Right renal pelvis (tissue), 4 donors: ENCODE measurements at places on chromosomes 11 and 22.

GRCh38 chr11:78417175-78417887 is at the start of gene GAB2:
Gene GAB2 (minus strand): TSS chr11:78417820. CDS start chr11:78417720, 100 bp downstream.
- no peak for DNase-seq

DNA sequence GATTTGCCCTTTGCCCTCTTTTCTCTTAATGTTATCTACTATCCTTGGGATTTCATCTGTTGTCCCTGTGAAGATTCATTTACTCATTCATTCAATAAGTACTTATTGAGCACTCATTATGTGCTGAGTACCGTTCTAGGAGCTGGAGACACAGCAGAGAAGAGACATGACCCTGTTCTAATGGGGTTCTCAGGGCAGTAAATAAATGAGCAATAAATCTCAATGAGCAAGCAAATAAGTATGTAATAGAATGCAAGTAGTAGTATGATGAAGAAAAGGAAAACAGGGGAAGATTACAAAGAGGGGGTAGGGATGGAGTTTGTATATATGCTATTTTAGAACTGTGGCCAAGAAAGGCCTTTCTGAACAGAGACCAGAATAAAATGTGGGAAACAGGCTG is 34.2 kb upstream of the NRIP3 start:
- DNase-seq, result no peak

DNA sequence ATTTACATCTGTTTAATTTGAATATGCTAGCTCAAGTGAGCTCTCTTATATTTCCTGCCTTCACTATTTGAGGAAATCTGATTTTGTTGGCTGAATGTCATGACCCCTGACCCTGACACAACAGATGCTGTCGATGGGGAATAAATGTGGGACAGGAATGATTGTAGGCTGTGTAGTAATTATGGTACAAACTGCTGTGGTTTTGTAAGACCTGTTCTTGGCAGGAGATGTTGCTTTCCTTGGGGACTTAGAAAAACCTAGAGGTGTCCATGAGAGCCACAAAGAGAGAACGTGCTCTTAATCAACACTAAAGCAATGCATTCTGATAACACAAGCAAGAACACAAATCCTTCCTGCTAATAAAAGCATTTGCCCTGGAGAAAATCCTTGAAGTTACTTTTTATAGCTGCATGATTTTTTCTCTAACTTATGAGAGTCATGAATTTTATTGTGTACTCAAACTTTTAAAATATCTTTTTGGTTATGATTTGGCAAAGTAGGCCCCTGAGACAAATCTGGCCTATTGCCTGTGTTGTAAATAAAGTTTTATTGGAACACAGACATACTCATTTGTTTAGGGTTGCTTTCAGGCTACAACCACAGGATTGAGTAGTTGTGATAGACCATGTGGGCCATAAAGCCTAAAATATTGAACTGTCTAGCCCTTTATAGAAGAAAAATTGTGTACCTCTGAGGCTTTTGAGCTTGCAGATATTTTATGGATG is 90.2 kb downstream of the DDX10 start:
- DNase-seq, result no peak

- no peak for DNase-seq
Measured at GRCh38 chr11:86670181-86670580, 2.2 kb downstream of the ME3 start.

- no peak for DNase-seq
Measured at GRCh38 chr22:22728382-22728781, 84.0 kb downstream of the GGTLC2 start.

GRCh38 chr11:28961726-28962125 is 853.5 kb downstream of the METTL15 start:
- no peak for DNase-seq

GRCh38 chr11:35420371-35420770 is 1.0 kb upstream of the SLC1A2 start:
- DNase-seq, result no peak

DNA sequence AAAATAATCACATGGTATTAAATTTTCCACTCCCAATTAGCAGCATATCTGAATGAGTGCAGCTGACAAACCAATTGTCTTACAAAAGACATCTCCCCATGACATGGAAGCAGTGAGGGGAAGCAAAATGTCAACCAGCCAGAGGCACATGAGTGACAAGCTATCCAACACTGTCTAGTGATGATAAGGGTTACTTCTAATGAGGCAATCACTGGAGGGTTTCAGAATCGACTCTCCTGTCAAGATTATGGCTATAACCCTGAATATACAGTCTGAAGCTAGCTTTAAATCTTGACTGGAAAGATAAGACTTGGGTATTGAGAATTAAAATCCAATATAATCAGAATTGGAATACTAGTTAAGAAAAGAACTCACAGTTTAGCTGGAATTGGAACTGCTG is 50.3 kb downstream of the AMBRA1 start:
- DNase-seq, result no peak

- DNase-seq, result no peak
Measured at GRCh38 chr11:123585706-123586105, 68.7 kb downstream of the SCN3B start.

DNA sequence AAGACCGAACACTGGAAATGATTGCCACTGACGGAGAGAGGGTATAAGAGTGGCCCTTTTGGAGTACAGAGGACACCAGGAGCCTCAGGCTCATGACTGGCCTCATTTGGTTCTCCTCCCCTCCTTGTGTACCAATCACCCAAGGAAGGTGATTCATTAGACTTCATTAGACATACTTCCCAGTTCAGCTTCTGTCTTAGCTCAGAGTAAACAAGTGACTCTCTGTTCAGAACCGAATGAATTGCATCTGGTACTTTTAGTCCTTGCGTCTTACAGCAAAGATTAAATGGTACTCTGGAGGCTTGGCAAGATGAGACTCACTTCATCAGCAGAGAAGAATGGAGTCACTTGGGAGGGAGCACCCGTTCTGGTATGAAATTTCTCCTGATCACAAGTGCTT is 75.2 kb downstream of the ZNRF3 start:
- no peak for DNase-seq

DNA sequence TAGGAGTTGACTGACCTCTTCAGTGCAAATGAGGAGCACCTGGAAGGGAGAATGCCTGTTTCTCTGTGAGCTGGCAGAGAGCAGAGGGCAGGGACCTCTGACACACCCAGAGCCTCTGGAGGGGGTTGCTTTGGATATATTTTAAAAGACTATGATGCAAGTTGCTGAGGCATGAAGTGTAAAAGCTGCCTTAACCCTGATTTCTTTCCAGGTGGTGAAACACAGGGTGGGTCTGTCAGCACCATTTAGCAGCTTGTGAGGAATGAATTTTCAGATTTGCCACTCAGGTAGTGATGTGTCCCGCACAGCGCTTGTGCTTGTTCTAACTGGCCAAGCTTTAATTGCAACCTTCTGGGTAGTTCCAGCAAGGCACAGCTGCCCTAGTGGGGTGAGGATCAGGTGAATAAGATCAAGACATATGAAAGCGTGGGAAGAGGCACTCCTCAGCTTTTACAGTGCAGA is 90.2 kb downstream of the SWAP70 start:
- no peak for DNase-seq

DNA sequence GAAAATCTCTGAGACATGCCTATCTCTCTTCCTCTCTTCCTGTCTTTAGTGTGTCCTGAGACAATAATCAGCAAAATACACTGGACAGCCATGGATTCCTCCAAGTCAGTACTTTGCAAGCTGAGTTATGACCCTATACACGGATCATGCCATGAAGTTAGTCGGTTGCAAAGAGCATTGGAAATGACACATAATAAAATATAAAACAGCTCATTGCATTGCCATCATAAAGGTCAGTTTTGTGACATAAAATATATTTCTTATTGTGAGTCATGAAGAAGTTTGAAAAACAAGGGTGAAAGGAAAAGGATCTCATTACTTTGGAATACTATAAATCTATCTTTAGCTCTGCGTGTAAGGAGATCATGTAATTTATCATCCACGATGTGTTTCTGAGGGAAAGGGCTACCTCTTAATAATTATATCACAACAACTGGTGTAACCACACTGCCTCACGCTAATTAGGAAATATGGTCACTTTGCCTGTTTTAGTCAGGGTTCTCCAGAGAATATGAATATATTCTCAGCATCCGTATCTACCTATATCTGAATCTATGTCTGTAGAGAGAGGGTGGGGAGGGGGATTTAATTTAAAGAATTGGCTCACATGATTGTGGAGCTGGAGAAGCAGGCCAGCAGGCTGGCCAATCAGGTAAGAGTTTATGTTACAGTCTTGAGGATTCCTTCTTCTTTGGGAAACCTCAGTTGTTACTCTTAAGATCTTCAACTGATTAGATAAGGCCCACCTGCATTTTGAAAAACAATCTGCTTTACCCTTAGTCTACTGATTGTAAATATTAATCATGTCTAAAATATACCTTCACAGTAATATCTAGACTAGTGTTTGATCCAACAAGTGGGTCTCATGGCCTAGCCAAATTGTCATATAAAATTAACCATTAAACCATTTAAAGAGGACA is 198.8 kb downstream of the FAT3 start:
- DNase-seq, result no peak

- DNase-seq, result no peak
Measured at GRCh38 chr22:31958625-31959239, 14.4 kb downstream of the YWHAH start.

DNA sequence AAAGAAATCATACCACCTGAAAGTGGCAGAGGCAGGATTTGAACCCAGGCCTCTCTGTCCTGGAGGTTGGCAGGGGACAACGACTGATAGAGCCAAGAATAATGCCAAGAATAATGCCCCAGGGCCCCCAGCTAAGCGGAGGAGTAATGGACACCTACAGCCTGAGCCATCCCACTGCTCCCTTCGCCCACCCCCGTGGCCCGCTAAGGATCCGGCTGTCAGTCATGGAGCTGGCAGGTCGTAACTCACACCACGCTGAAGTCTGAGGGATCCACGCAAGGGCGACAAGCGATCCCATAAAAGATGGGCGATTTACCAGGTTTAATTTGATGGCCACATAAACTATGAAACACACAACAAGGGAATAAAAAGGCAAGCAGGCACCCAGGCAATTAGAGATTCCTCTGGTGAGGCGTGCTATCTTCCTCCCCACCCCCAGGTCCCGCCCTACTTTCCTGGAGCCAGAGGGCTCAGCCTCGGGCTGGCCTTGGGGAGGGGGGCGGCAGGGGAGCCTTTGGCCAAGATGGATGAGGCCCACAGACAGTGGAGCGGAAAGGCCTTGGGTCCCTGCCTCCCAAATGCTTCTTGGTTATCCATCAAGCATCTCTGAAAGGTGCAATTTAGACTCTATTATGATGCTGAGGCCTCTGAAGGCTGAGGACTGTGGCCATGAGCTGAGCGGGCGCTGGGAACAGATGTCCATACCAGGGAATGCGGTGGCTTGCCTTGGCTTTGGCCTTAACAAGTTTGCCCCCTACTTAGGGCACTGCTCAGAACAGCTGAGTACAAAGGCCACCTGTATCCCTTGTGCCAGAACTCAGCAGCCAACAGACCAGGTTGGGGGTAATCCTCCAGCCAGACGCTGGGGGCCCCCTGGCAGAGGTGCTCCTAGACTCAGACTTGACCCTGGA is 55.2 kb downstream of the MACROD1 start:
- DNase-seq, result no peak

- DNase-seq, result peak; percentile 62
Measured at GRCh38 chr11:120324932-120325810, at the start of gene TLCD5. Gene TLCD5 (plus strand): TSS chr11:120325299. CDS start chr11:120327442, 2,143 bp downstream.

DNA sequence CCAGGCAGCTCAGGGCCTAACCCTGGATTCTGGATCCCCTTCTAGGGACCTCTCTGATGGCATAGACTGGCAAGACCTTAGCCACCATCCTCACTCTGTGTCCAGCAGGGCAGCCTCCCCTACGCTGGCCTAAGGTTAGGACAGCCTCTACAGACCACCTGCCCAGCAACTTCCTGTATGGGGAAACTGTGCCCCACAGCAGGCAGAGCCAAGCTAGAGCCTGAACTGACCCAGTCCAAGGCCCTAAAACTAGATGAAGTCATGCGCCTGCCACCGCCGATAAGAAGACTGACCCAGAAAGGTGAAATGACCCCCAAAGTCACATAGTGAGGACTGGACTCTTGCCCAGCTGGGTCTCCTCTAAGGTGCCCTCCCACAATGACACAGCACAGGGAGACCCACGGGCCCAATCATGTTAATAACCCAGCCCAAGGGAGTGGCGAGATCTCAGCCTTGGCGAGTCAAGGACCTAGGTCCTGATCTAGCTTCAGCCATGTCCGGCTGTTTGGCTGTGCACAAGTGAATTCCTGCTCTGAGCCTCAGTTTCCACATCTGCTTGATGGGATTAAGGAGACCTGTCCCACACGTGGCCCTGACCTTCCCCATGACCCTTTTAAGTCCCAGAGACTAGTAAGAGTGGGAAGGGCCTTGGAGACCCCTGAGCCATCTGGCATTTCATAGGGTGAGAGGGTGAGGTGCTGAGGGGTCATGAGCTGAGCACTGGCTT is 17.6 kb downstream of the STARD10 start:
- no peak for DNase-seq

- no peak for DNase-seq
Measured at GRCh38 chr11:96413408-96413807, 23.6 kb downstream of the JRKL start.

DNA sequence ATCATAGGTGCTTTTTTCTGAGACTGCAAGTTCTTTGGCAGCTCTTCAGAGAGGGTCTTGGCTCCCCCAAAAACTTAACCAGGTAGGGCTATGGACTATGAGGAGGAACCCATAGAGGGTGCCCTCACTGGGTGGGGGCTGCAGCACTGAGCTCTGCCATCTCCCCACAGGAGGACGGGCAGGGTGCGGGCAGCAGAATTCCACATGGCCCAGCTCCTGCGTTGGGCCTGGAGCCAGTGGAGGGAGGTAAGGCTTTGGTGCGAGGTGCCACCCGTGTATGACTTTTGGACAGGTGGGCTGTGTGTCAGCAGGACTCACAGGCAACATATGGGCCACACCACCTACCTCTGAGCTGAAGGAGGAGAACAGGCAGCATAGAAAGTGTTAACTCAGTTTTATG is 58.4 kb downstream of the PISD start:
- no peak for DNase-seq

- DNase-seq, result no peak
Measured at GRCh38 chr11:127670374-127671119, 670.0 kb upstream of the KIRREL3 start.

- DNase-seq, result no peak
Measured at GRCh38 chr11:60995798-60996197, 24.3 kb downstream of the CD6 start.

DNA sequence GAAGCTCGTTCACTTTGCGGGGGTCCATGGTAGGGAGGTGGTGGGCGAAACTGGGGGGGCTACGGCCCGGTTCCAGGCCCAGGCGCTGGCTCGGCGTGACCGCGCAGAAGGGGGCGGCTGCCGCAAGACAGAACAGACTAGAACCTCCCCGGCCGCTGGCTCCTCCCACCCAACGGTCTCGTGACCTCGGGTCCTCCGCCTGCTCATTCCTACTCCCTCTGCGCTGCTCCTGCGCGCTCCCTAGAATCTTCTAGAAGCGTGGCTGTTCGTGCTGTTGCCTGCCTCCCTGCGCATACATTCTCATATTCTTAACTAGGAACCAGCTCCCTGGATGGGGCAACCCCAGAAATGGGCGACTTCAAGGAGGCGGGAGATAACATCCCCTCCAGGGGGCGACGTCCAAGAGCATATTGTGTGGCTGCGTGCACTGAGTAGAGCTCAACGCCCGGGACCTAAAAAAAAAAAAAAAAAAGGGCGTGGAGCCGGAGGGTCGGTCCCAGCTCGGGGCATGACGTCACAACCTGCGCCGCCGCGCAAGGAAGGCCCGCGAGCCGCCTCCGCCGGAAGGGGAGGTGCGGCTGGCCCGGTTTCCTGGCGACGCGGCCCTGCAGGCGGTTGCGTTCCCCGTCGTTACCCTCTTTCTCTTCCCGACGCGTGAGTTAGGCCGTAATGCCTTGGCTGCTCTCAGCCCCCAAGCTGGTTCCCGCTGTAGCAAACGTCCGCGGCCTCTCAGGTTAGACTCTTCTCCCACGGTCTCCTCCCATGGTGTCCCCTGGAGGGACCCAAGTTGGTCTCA is at the start of the genes ST13 and XPNPEP3:
ST13 (minus strand) TSS at position 127 of the 796 bp plus-strand sequence; CDS start at position 28, 99 bp downstream.
XPNPEP3 (plus strand) TSS at position 636 of the 796 bp plus-strand sequence; CDS start at position 670, 34 bp downstream.
- DNase-seq, result peak; percentile 98

GRCh38 chr11:117433717-117434116 is 106.1 kb downstream of the CEP164 start:
- DNase-seq, result no peak
